Tracheal epithelial cell (primary cell): ENCODE measurements at places on chromosomes 6 and 20. TPM values are rescaled to one million over a fixed set of nuclear protein-coding genes. Genes with fewer than 3 reads are reported as not detected.

APOBEC2 gene
- not detected in 2 replicates for total RNA-seq

TFEB gene
- total RNA-seq = 10.8 and 11.5 TPM in 2 replicates

TCFL5 gene
- 13.7 and 17.9 TPM in 2 replicates for total RNA-seq

NFATC2 gene
- total RNA-seq = under 0.01 and 0.24 TPM in 2 replicates

CST2 gene
- total RNA-seq = not detected in 2 replicates

CTNNBL1 gene
- 22.4 and 27.5 TPM in 2 replicates for total RNA-seq

MACROD2 gene
- 0.64 and 1.7 TPM in 2 replicates for total RNA-seq

SLC16A10 gene
- not detected in 2 replicates for total RNA-seq

NHSL1 gene
- 8.1 and 10.6 TPM in 2 replicates for total RNA-seq

JAG1 gene
- 205 and 243 TPM in 2 replicates for total RNA-seq

DSP gene
- total RNA-seq = 710 and 886 TPM in 2 replicates

PBOV1 gene
- total RNA-seq = not detected in 2 replicates

OPRM1 gene
- total RNA-seq = not detected in 2 replicates

GSTA1 gene
- total RNA-seq = 0.48 TPM in 1 of 2 replicates, not detected in the other

PPIL1 gene
- total RNA-seq = 37.6 and 40.1 TPM in 2 replicates

APOM gene
- 0.96 and 1.3 TPM in 2 replicates for total RNA-seq

XKR7 gene
- total RNA-seq = under 0.01 TPM in 1 of 2 replicates, not detected in the other

FOXA2 gene
- total RNA-seq = 4.8 and 8.1 TPM in 2 replicates

FAM217A gene
- not detected in 2 replicates for total RNA-seq

MUC22 gene
- total RNA-seq = not detected in 2 replicates

RNF114 gene
- total RNA-seq = 105 and 135 TPM in 2 replicates

SCRT2 gene
- not detected in 2 replicates for total RNA-seq

SNX9 gene
- 29.0 and 40.2 TPM in 2 replicates for total RNA-seq

KCNK16 gene
- not detected in 2 replicates for total RNA-seq

MARCKS gene
- 64.6 and 87.2 TPM in 2 replicates for total RNA-seq

NQO2 gene
- total RNA-seq = 17.5 and 22.7 TPM in 2 replicates

BEND6 gene
- under 0.01 and 1.2 TPM in 2 replicates for total RNA-seq

SGK2 gene
- 0.21 and 1.4 TPM in 2 replicates for total RNA-seq

SNAP25 gene
- not detected in 2 replicates for total RNA-seq

OOEP gene
- total RNA-seq = not detected in 2 replicates

AKAP12 gene
- total RNA-seq = 1.3 and 78.8 TPM in 2 replicates

BYSL gene
- total RNA-seq = 16.6 and 19.3 TPM in 2 replicates

HCK gene
- total RNA-seq = not detected in 2 replicates

SLC22A3 gene
- 8.0 and 9.2 TPM in 2 replicates for total RNA-seq

SLC17A2 gene
- not detected in 2 replicates for total RNA-seq

LRRC73 gene
- total RNA-seq = under 0.01 and 0.24 TPM in 2 replicates

TRIM38 gene
- 4.0 and 4.3 TPM in 2 replicates for total RNA-seq

GSTA3 gene
- total RNA-seq = not detected in 2 replicates

GJE1 gene
- not detected in 2 replicates for total RNA-seq

GLP1R gene
- total RNA-seq = not detected in 2 replicates

CLPSL2 gene
- total RNA-seq = not detected in 2 replicates

VSTM2L gene
- 5.8 and 43.3 TPM in 2 replicates for total RNA-seq

MROH8 gene
- total RNA-seq = under 0.01 and 0.43 TPM in 2 replicates

FKBP1C gene
- total RNA-seq = under 0.01 and 0.24 TPM in 2 replicates

CDH4 gene
- total RNA-seq = 2.4 and 5.8 TPM in 2 replicates

CCN2 gene
- total RNA-seq = 2.1 and 12.5 TPM in 2 replicates

BANF2 gene
- total RNA-seq = not detected in 2 replicates

AVP gene
- not detected in 2 replicates for total RNA-seq

NINL gene
- total RNA-seq = 5.1 and 5.3 TPM in 2 replicates

FAM83D gene
- 3.6 TPM in 2 replicates for total RNA-seq

WDR27 gene
- total RNA-seq = 10.9 and 11.1 TPM in 2 replicates

SOBP gene
- total RNA-seq = 0.21 and 0.24 TPM in 2 replicates

VSX1 gene
- total RNA-seq = not detected in 2 replicates

THBD gene
- total RNA-seq = 51.6 and 59.9 TPM in 2 replicates

FABP7 gene
- total RNA-seq = not detected in 2 replicates

CAP2 gene
- total RNA-seq = 3.2 and 5.3 TPM in 2 replicates

TMC2 gene
- total RNA-seq = not detected in 2 replicates

KIF13A gene
- total RNA-seq = 28.9 and 36.0 TPM in 2 replicates

TNXB gene
- 0.43 and 0.48 TPM in 2 replicates for total RNA-seq
